ENCODE measurements at places on chromosomes 7 and 10.

DNA sequence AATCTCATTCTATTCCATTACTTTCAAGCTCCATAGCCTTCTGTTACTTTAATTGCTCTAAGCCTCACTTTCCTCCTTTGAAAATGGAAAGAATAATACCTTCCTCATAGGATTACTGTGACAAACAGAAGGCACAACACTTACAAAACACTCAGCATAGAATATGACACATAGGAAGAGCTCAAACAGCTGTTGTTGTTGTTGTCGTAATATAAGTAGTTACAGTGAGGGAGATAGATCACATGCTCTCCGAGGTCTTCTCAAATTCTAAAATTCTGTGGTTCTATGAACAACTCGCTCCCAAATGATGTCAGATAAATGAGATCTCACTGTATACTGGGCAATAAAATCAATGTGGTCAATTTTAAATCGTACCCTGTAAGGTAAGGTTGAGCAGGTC is 1049.3 kb upstream of the C7orf33 start:
- no peak for DNase-seq

DNA sequence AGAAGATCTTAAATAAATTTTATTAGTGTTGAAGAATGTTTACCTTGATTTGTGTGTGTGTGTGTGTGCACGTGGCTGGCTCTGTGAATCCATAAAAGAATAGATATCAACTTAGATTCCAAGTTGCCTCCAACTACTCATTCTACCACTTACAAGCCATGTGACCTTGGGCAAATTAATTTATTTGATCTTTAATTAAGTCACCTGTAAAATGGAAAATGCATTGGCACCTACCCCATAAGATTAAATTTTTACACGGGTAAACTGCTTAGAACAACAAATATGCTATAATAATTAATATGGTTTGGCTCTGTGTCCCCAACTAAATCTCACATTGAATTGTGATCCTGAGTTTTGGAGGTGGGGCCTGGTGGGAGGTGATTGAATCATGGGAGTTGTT is 604.9 kb upstream of the NRG3 start:
- DNase-seq, result no peak

DNA sequence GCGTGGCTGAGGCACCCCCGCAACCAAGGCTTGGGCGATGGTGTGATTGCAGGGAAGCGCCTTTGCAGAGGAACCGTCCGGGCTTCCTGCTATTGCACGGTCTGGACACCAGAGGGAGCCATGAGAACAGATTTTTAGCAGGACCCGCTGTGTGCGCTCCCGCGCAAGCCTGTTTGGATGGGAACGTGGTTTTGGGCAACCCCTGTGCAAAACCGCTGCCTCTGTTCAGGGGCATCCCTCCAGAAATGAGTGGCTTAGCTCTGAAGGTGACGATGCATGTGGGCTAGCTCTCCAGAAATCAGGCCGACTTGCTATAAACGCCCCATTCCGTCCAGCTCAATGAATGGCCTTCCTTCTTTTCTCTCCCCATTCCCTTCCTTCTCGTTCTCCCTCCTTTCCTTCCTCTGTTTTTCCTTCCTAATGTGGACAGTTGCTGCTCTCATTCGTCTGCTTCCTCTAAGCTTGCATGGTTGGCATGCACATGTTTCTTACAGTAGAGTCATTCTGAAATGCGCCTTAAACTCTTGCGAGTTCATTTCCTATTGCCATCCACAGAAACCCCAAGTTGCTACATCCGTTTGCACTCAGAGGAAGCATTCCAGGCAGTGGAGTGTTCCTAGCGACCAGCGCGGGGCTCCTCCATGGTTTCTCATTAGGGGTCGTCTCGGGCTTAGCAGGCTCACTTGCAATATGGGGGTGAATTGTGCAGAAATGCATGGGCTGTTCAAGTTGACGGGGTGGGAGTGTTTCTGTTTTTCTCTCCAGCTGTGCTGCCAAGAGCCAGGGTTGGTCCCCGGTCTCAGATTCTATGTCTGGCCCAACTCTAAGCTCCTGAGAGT is 302.5 kb upstream of the GALNT17 start:
- DNase-seq, result peak; percentile 18

DNA sequence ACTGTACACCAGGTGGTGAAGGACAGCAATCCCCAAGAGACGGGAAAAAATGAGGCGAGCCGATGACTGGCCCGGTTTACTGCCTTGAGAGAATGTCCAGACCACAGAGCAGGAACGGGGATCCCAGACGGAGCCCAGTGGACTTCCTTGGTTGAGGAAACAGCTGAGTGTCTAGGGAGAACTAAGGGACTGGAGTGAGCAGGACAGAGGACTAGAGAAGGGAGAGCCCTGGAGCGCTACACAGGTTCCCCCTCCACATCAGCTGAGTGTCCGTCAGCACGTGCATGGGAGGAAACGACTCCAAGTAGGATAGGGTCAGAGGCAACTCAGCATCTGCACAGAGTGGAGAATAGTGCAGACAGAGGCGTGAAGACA is 7.1 kb upstream of the WDR86 start:
- DNase-seq, result no peak

DNA sequence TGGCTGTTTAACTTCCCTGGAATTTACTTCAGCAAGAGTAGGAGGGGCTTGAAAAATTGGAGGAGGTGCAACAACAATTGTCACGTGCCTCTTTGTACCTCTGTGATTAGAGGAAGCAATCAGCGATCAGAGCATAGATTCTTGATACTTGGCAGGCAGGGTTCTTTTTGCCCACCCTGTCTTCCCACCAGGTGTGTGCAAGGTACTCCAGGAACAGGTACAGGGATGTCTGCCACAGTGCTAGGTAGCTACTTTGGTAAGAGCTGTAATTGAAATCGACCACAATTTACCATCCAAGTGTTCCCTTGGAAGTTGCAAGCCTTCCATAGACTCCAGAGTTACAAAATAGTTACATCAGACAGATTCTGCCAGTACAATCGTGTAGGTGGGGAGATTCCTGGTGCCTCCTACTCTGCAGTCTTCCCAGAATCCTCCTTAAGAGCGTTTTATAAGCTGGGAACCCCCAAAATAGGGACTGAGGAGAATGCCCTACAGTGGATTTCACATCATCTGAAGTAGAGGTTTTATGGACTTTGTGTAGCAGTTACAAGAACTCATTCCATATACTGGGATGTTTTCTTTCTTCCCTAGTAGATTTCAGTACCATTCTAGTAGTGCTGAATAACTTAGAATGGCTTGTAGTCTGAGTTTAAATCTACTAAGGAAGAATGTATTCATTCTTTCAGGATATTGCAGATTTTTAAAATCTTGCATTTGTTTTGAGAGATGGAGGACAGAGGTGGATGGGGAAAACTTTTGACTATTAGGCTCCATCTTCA is 101.9 kb downstream of the EXOC4 start:
- no peak for DNase-seq

GRCh38 chr7:96320442-96320841 is 1.5 kb downstream of the SLC25A13 start:
- DNase-seq, result no peak

DNA sequence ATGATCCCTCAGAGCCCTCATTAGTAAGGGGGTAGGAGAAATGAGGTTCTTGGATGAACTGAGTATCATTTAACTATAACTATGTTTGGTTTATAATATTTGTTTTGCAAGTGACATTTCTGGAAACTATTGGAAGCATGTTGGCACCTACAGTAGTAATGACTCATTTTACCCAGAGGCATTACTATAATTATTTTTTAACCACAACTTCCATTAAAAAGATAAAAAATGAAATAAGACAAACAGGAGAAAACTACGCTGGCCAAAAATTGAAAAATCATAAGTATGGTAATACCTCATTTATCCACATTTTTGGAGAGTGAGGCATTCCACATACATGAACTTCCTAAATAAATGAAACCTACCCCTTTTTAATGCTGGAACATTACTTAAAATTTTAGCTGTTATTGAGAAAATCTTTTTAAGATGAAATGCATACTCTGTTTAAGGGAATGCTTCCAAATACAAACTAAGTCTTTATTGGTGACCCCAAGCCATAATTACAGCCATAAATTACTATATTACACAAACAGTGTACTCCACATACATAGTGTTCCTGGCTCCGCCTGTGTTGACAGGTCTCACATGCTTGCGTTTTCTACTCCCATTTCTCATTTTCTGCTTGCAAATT is 84.6 kb upstream of the CAPZA2 start:
- DNase-seq, result no peak

DNA sequence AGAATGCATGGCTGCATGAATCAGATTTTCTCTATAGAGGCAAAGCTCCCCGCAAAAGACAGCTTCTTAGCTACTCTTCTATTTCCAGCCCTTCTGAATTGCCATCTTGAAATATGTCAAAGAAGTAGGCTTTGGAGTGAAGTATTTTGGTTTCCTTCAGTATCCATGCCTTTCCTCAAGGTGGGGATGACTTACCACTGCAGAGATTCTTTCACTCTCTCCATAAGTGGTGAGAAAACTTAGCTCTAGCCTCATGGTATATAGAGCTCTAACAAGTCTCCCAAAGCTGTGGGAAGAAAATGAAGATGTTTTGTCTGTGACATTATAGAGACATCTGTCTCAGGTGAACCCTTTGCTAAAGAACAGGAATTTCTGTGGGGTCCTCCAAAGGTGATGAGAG is 89.6 kb upstream of the ITGB1 start:
- no peak for DNase-seq

- no peak for DNase-seq
Measured at GRCh38 chr7:127895814-127896280, 135.4 kb downstream of the LRRC4 start.

- DNase-seq, result no peak
Measured at GRCh38 chr7:66921396-66921917, 432 bp downstream of the TMEM248 start.

DNA sequence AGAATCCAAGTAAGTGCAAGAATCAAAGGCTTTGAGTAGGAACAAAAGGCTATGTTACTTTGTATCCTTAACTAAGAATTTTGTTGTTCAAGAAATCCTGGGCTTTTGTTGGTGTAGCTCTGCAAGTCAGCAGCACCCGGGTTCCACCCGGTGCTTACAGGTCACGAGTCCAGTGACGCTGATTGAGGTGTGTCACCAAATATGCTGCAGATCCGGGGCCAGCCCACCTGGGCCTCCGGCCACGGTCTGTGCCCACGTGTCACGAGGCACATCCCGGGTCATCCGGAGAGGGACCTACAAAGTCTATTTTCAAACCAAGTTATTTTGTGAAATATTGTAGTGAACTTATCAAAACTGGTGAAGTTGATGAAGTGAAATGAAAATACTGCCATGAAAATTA is 103.1 kb downstream of the MGMT start:
- no peak for DNase-seq

DNA sequence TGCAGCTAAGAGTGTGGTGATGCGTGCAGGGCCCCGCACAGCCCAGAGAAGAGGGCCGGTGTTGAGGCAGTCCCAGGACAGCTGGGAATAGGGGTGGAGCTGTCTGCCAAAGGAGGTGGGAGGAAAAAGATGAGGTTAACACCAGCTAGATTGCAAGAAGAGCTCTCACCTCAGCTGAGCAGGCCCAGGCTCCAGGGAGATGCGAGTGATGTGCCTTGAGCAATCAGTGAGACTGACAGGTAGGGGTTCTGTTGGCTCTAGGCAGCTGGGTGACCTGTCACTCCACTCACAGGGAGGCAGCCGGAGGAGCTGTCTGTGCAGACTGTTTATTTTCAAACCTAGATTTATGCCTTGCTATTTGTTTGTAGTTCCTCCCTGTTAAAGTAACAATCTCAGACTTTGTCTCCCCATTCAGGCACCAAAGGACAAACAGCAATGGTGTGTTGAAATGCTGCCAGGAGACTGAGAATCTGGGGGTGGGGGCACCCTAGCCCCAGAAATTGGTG is 205.1 kb upstream of the CXCL12 start:
- no peak for DNase-seq

DNA sequence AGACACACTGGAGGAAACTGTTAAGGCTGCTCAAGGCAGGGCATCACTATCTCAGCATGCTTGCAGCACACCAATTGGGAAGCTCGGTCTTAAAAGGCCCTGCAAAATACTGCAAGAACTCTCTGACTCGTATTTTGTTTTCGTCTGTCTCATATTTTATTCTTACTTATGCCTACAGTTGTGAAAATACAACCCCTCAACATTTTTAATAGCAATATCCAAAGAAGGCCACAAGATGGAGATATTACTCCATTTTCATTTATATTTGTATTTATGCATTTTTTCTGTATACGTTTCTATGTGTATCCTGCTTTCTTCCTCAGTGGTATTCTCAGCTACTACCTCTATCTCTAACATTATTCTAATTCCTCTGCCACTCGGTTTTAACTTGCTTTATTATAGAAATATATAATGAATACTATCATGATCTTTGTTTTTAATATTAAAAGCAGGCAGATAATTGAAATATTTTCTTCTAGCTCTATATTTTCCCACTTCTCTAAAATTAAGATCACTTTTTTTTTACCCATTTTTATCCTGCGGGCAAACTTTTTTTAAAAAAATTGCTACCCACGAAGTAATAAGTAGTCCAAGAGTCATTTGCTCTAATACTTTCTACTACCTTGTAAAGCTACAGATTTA is 10.0 kb downstream of the DNAJC1 start:
- no peak for DNase-seq

DNA sequence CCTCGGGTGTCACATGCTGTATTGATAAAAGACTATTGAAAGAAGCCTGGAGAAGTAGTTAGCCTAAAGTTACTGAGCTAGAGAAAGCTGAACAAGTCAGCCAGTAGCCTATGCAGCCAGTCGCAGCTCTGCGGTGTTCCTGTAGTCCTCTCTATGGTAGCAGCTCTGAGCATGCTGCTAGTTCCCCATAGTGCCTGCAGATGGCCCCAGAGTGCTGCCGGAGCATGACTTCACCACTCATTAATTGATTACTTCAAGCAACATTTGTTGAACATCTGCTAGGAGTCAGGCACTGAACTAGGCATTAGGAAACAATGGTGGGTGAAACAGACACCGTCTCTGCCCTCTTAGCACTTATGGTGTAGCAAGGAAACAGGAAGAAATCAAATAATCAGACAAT is 422.7 kb downstream of the SORCS3 start:
- no peak for DNase-seq

GRCh38 chr7:76424413-76425111 is at the start of gene ZP3:
TSS of gene ZP3 (plus strand) at chr7:76424950. CDS start at chr7:76424965, 15 bp downstream.
- DNase-seq, result no peak

DNA sequence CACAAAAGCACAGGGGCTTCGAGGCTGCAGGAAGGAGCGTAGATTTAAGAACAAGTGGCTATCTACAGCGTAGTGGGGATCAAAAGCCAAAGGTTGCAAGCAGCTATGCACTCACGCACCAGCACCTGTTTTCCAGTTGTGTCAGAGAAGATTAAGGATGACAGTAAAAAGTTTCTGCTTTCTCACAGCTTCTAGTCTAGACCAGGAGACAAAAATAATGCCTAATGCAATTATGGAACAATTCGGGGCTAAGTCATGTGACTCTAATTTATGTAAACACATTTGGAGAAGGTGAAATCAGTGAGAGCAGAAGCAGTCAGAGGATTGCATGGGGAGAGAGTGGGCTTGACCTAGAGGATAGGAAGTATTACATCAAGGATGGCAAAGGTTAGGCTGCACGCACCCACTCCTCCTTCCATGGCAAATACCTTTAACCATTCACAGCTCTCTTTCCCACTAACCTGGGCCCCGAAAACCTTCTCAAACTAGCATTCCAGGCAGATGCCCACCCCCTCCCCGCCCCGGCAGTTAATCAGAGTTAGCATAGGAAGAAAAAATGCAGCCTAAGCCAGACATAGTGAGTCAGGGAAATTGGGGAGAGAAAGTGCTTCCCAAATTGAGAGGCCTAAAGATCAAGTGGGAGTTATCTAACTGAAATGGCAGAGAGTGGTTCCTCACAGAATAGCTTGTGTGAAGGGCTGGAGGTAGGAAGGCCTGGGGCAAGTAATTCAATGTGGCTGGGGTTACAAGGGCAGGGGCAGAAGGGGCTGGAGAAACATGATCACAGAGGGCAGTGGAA is 48.2 kb upstream of the GPAM start:
- no peak for DNase-seq
